ENCODE measurements at places on chromosomes 1 and 21. TPM values are rescaled to one million over a fixed set of nuclear protein-coding genes. Genes with fewer than 3 reads are reported as not detected.

Gene NKAIN1
- total RNA-seq: 0.27 TPM

Gene BNIPL
- total RNA-seq: 0.99 TPM

Gene TIAM1
- total RNA-seq: 55.7 TPM

Gene RGS1
- total RNA-seq: 14.8 TPM

Gene COL24A1
- total RNA-seq: not detected

Gene CNTN2
- not detected for total RNA-seq

Gene TEDDM1
- not detected for total RNA-seq

Gene GJA4
- total RNA-seq: not detected

Gene GPA33
- total RNA-seq: 2.2 TPM

DNA sequence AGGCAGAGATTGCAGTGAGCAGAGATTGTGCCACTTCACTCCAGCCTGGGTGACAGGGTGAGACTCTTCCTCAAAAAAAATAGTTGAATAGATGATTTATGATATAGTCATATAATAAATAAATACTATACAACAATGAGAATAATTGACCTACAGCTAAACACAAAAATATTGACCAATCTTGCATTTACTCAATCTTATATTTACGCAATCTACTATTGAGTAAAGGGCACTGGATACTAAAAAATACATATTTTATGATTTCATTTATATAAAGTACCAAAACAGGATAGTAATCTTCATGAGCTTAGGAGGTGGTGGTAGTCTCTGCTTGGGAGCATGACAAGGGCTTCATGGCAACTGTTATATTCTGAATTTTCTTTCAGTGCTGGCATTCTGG is 19.1 kb upstream of the GBP3 start:
- DNase-seq: no peak

DNA sequence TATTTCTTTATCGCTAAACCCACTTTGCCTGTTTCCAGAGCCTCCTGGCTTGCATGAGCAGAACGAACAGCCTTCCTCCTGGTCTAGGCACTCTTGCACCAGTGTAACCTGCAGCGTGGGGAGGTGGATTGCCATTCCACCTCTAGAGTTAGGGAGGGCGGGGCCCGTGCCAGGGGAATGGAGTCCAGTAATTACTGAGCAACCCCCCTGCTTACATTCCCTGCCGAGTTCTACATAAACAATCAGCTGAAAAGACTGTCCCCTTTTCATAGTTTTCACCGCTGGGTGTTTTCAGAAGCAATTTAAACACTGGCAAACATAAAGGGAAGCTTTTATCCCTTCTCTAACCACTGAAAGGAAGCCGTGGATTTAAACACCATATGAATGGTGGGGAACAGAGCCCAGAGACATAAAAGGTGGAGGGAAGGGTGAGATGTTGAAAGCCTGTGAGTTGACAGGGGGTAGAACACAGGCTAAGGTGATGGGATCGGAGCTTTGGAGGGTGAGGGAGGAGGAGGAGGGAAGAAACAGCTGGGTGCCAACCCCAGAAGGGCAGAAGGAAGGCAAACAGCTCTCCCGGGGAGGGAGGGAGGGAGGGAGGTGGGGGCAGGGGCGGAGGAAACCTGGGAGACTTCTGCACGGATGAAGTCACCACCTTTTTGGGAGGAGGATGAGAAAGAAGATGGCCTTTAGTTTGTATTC is 68.0 kb upstream of the WDR26 start:
- no peak for DNase-seq

DNA sequence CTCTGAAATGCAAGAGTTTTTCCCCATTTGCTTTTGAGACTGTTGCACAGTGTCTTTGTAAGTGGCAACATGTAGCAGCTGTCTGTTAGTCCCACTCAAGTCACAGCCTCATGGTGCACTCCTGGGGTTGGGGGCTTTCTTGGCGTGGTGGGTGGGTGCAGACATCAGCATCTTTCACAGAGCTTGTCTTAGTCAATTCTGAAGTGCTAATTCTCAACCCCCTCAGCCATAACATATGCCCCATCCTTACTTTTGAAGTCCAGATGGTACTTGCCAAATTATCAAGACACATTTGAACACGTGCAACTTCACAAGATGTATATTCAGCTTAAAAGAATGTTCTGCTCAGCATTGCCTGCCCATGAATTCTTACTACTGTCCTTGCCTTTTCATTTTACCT is 87.1 kb downstream of the VCAM1 start:
- no peak for DNase-seq

DNA sequence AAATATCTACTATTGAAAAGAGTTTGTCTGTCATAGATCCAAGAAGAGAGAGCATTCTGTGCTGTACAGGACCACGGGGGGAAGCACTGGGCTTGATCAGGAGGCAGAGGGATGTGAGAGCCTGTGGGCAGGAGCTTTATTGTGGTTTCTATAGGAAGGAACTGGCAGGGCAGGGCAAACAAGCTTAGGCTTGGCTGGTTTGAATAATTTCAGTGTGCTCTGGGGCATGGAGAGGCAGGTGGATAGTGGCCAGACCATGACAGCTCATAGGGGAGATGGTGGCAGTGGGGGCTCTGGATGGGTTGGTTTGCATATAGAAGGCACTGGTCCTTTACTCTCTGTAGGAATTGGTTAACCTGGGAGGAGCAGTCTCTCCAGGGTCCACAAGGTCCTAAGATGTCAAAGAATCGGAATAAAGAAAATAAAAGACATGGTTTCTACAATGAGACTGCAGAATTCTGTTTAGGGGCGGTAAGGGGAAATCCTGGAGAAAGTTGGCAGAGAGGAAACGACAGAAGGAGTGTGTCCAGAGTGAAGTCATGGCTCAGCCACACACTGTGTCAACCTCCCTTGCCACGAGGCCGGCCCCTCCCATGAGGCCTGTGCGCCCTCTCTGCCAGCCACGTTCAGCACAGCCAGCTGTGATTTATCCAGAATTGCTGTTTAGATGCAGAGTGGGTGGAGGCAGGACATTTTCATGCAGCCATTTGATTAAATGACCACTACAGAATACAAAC is 81.7 kb upstream of the PGBD5 start:
- no peak for DNase-seq

DNA sequence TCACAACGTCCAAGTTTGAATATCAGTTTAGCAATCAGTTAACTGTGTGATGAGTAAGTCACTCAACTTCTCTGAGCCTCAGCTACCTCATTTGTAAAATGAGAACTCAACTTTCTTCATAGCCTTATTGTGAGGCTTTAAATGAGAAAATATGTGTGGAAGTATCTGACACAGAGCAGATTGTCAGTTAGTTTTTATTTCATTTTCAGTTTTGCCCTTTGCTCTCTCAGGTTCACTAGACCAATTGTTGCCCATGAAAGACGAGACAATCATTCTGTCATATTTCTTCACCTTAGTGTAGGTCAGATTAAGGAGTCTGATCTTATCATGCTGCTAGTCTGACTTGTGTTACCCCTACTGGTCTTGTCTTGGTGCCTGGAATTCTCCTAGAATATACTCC is 232.8 kb upstream of the PTBP2 start:
- DNase-seq: no peak

GRCh38 chr1:232260861-232261260 is 369.1 kb downstream of the SIPA1L2 start:
- no peak for DNase-seq

- no peak for DNase-seq
Measured at GRCh38 chr1:23466423-23466989, 17.5 kb downstream of the ASAP3 start.

DNA sequence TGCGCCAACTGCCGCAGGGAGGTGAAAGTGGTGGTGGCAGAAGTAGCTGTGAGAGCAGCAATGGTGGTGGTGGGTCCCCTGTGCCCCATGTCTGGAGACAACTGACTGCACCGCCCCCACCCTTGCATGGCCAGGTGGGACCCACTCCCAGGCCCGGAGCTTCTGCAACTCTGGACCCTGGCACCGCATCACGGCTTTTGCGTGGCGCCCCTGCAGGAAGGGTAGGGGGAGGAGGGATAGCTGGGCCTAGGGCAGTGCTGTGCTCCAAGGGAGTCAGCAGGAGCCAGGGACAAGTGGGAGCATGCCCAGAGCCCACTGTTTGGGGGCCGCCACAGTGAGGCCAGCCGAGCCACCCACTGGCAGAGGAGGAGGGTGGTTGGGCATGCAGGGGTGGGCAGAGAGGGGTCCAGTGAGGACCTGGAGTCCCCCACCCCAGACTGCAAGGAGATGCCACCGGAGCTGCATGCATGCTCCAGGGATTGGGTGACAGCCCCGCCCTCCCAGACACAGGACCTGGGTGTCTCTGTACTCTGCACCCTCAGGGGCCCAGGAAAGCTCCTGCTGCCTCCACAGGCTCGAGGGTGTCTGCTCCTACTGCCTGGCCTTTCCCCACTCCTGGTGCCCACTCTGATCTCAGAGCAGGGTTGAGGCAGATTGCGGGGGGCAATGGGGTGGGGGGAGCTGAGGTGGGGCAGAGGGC is 9.8 kb upstream of the CTTNBP2NL start:
- DNase-seq: no peak

- DNase-seq: no peak
Measured at GRCh38 chr1:154557248-154557938, 1.1 kb downstream of the UBE2Q1 start.

GRCh38 chr21:14678973-14679574 is 133.0 kb upstream of the SAMSN1 start:
- DNase-seq: no peak

GRCh38 chr1:210920716-210921694 is 212.9 kb downstream of the KCNH1 start:
- DNase-seq: no peak

- no peak for DNase-seq
Measured at GRCh38 chr1:236717811-236718210, 31.5 kb downstream of the ACTN2 start.

DNA sequence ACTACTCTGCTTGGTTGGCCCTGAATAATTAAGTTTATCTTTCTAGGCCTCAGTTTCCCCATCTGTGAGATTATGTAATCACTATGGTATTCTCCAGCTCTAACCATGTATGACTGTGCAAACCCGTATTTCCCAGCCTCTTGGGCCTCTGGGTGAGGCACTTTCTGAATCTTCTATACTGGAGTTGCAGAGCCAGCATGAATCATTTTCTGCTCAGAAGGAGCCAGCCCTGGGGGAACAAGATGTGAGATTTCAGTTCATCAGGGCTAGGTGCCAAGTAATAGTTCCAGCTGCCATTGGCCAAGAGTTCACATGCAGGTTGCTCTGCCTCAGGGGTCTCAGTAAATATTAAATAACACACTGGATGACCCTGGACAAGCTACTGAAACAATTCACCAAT is 47.7 kb upstream of the USP24 start:
- no peak for DNase-seq

DNA sequence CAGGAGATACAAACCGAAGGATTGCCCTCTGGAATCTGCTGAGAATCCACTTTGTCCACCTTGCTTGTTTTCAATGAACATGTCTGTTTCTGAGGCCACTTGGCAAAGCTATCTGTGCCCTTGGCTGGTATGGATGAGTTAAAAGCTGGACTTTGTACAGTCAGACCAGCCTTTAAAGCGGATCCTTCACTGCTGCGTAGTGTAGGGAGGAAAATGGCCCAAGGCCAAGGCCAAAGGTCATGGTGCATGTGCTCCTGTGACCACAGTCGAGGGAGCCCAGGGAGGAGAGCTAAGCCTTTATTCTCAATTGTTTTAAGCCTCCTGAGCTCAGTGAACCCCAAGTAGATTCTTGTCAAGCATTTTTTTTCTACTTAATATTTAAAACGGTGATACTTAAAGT is 37.0 kb downstream of the KCNJ15 start:
- DNase-seq: no peak

GRCh38 chr1:93581917-93582850 is 99.5 kb downstream of the BCAR3 start:
- DNase-seq: no peak

DNA sequence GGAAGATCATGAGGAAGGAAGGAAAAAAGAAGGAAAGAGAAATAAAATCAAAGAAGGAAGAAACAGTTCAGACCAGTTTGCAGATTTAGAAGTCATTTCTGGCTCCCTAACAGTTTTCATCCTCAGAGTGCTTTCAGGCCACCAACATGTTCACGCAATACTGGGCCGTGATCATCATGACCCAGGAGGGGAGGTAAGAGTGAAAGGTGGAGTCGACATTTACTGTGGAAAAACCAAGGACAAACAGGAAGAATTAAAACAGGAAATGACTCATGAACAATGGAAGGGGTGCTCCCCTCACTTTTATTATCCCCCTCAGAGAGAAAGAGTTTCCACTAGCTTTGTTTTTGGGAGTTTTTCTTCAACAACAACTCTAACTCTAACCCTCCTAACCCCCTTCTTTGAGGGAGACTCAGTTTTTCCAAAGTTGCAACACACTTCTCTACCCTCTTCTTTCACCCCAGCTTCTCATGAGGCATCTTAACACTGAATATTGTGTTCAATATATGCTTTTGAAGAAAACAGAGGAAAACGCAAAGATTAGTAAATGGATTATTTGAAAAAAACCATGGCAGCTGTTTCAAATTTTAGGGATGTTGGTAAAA is 60.4 kb downstream of the VANGL2 start:
- no peak for DNase-seq

- DNase-seq: no peak
Measured at GRCh38 chr1:38088791-38089190, 42.2 kb upstream of the POU3F1 start.

GRCh38 chr1:198205016-198205684 is 48.4 kb downstream of the NEK7 start:
- DNase-seq: no peak

DNA sequence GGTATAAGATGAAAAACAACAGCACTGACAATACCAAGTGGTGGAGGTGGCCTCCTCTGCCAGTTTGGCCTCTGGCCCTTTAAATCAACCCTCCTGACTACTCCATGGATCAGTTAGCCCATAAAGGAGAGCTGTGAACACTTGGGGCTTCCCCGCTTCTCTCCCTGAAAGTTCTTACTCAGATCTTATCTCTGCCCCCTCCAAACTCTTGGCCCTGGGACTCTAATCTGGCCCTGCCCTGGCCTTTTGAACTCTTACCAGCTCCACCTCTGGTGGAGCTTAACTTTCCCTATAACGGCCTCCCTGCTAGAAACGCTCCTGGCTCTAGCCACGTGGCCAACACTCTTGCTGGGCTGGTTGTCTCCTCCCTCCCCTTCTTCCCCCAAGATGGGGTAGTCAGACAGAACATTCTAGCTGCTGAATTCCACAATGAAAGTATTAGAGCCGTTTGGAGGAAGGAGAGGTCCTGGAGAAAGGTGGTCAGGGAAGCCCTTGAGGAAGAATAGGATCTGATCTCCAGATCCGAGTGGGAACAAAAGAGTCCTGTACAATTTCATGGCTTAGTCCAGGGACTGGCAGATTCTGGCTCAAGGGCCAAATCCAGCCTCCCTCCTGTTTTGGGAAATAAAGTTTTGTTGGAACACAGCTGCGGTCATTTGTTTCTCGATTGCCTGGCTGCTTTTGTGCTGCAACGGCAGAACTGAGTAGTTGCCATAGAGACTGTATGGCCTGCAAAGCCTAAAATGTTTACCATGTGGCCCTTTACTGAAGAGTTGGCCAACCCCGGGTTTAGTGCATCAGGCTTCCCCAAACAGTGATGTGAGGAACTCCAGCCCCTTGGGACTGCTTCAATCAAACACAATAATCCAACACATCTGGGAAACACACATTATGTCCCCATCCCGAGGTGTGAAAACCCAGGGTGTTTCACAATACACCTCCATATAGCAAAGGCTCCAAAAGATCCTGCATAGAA is 9.5 kb upstream of the PIGR start:
- no peak for DNase-seq

- DNase-seq: no peak
Measured at GRCh38 chr1:112267929-112268328, 128.1 kb upstream of the CTTNBP2NL start.

GRCh38 chr1:156894711-156895454 is 1.4 kb downstream of the PEAR1 start:
- DNase-seq: no peak

- no peak for DNase-seq
Measured at GRCh38 chr1:239140968-239141367, 245.4 kb upstream of the CHRM3 start.

Data from activated CD4-positive, alpha-beta T cell treated with anti-CD3 and anti-CD28 coated beads, Interleukin-2, amount 10 ng/mL, durations not matched to agents 7 days and 5 days (primary cell).